GM23248 (cell line): ENCODE measurements at places on chromosomes 11 and 22. TPM values are rescaled to one million over a fixed set of nuclear protein-coding genes. Genes with fewer than 3 reads are reported as not detected.
A peak's percentile ranks its signal among the peaks of the same experiment; 100 is the strongest.

DNA sequence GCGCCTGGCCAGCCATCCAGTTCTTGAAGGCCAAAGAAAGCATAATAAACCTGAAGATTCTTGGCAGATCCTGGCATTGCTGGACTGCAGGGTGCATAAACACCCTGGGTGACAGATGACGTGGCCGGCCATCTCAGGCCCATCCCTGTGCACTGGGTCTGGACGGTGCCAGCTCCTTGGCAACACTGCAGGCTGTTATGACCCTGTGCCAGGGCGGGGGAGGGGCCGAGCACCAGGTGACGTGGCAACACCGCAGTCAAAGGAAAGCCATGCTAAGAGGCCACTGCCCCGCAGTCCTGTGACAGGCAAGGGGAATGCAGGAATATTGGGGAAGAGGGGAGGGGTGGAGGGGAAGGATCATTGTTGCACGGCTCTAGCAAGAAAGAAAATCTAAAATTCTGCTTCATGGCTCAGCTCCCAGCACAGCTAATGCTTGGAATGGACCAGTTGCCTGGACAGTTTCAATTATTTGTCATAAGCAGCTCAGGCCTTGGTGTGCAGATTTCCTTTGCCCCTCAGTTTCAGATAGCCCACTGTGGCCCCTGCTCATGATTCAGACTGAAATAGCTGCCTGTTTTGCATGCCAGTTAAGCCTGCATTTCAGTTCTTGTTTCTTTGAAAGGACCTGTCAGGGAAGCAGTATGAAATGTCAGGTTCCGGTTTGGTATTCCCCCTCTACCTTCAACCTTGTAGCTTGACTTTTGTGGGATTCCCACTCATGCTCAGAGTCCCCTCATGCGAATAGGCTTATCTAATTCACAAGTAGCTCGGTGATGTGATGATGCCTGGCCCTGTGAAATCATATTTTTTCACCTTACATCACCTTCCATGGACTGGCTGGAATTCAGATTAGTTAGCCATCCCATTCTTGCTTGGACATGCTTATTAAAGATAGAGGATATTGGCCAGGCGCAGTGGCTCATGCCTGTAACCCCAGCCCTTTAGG, 29.7 kb upstream of the DDX6 start:
- peak; percentile 73 for DNase-seq

The C11orf52 gene
- 2.1 and 3.5 TPM in 2 replicates for total RNA-seq

GRCh38 chr11:47078751-47079521, 97.7 kb downstream of the ARFGAP2 start:
- peak; percentile 11 for DNase-seq

DNA sequence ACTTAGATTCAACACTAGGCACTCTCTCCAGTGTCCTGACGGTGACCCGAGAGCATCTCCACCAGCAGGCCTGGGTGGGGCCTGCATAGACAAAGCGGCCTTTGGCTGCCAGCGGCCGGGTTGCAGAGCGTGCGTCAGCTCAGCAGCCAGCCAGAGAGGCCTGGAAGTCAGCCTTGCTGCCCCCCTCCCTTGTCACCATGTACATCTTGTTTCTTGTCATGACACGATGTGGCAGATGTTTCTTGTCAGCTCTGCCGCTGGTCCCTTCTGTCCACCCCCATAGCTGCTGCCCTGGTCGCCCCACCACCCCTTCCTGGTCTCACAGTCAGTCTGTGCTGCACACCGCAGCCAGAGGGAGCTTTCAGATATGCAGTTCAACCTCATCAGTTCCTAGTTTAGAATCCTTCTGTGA, 33.1 kb upstream of the CBX7 start:
- DNase-seq: peak; percentile 98

DNA sequence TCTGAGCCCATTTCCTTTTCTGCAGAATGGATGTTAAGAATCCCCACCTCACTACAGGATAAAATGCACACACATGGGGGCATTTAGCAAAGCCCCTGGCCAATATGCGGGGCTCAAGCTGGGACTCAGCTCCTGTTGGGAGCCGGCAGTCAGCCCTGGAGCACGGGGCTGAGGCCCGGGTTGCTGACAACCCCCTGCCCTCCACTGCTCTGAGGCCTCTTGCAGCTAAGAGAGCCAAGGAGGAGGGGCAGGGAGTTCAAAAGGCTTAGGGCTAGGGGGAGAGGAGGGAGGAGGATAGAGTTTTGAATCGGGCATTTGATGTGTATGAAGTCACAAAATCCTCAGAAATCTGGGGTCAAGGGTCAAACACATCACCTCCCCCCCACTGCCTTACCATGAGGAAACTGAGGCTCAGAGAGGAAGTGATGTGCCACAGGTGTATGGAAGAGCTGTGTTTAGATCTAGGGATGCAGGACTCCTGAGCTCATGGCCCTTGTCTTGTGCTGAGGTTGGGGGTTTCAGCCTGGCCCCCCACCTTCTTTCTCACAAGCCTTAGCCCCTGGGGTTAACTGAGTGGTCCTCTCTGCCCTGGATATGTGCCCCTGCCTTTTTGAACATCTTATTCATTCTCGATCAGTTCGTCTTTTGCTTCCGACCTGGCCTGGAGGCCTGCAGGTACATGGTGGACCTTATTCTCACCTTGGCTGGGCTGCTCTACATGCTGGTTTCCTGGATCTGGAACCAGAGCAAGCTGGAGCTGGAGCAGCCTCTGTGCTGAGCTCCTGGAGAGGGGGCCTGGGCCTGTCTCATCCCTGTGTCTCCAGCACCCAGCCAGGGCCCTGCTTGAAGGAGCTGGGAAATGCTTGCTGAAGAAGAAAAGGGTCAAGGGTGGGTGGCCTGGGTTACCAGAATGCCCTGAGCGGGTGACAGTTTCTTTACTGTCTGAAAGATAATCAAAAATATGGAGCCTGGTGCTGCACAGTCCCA, 80.3 kb downstream of the LRRC32 start:
- DNase-seq: no peak

The PRAME gene
- total RNA-seq: not detected in 2 replicates

GRCh38 chr11:73384872-73385689, 8.9 kb downstream of the RELT start:
- no peak for DNase-seq

- DNase-seq: no peak
Observed at GRCh38 chr11:70183483-70184176, 19.5 kb upstream of the FADD start.

The TREH gene
- total RNA-seq: not detected in 2 replicates

DNA sequence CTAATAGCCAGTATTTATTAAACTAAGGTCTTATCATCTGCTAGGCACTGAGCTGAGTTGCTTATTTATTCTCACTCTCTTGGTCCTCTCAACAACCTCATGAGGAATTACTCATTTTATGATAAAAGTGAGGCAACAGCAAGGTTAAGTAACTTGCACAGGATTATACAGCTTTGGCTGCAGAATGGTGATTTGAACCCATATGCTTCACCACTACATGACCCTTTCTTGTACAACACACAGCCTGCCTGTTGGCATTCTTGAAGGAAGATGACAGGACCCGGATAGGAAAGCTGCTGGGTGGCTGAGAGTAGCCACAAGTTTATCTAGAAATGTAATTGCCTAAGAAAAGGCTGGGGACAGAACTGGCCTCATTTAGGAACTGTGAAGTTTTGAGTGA, 5.3 kb upstream of the PARVA start:
- no peak for DNase-seq

GRCh38 chr11:64165842-64166635, at the start of gene MACROD1:
Gene MACROD1 (minus strand): TSS chr11:64166113. CDS start chr11:64165994, 119 bp downstream.
- DNase-seq: peak; percentile 95
